ENCODE measurements at places on chromosomes 4 and X.

DNA sequence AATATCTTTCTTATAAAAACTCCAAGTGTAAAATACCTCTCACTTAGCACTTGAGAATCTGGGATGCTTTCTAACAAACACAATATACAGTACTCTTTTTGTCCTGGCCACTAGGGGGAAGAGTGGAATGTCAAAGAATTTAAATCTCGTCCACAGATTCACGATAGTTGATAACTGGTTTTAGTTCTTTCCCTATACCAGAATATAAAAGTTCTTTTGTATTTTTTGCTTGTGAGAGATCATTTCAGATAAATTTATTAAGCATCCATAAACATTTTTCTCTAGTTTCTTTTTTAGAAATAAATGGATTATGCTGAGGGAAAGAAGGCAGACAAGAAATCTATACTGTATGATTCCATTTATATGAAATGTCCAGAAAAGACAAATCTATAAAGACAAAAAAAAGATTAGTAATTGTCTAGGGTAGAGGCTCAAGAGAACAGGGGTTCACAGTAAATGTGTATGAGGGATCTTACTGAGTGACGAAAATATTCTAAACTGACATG lies 50.4 kb downstream of the MGARP start:
- DNase-seq, result peak; percentile 84

DNA sequence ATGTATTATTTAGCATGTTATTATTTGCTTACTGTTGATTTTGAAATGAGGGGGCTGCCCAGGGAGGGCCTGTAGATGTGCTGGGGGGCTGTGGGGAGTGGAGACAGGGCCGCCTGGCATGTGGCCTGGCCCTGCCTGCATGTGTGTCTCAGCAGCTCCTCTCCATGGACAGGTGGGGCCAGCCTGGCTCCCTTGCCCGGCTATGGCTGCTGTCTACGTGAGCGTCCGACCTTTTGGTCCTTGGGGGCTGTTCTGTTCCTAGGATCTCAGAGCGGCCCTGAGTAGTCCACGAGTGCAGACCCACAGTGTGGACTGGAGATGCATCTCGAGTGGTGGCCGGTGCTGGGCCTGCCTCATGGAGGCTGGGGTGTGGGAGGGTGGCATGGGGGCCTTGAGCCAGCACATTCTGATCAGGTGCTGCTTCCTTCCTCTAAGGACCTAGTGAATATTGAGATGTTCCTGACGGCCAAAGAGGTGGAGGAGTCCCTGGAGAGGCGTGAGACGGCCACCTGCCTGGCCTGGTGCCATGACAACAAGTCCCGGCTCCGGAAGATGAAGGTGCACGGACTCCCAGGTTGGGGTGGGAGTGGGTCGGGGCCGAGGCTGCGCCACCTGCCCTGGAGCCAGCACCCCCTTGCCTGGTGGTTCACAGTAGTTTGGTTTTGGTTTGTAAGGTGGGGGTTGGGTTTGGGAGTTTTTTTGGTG lies 24.9 kb upstream of the UVSSA start:
- DNase-seq, result no peak

GRCh38 chr4:105149771-105150170 lies 3.1 kb downstream of the TET2 start:
- peak; percentile 24 for DNase-seq

DNA sequence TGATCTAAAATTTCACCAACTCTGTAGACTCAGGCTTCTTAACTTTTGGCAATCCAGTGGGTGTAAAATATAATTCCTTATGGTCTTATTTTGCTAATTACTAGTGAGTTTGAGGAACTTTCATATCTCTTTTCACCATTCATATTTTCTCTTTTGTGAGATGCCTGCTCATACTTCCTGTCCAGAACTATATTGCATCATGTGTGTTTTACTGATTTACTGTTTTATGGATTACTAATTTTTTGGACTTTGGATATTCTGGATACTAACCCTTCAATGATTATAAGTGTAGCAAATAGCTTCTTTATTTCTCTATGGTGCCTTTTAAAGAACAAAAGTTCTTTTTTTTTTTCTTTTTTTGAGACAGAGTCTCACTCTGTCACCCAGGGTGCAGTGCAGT lies 20.6 kb downstream of the GSX2 start:
- no peak for DNase-seq

DNA sequence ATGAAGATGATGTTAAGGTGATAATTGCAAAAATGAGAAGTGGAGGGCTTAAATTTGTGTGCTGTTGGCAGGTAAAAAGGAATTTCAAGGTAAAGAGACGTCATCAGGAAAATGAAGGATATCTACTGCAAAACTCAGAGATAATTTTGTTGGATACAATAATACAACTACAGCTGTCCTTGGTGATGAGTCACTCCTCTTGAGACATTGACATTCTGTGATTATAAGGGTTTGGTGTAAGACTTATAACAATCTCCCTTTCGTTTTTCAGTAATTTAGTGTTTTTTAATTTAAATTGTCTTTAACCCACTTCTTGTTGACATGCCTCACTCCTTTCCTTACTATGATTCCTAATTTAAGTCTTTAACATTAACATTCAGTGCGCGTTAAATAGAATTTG lies 1074.1 kb upstream of the SLIT2 start:
- DNase-seq, result no peak

GRCh38 chr4:99248714-99249113 lies 29.7 kb upstream of the ADH6 start:
- DNase-seq, result peak; percentile 52

DNA sequence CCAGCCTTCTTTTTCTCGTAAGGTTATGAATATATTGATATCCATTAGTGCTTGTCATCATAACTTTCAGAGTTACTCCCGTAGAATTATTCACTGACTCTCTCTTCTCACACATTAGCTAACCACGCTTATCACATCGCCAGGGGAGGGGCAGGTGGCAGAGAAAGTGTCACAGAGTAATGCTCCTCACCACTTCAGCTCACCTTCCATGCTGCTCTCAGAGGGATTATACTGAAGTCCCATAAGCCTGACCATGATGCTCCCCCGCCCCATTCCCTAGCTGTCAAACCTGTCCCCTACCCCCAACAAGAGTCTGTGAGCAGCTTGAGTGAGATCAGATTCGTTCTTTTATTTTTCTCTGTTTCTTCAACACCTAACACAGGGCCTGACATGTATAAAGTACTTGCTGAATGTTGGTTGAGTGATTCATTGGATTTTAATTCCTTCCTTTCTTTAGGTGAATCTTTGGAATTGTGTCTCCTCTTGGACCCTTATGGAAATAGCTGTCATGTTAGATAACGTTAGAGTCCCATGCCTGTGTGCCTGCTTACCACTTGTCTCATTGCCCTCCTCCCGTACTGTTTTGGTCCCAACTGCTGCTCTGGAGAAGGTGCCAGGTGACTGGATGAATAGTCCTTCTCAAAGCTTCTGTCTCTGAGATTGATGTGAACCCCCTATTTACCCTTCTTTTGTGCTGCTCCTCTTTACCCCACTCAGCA lies 55.1 kb downstream of the RS1 start:
- no peak for DNase-seq

- DNase-seq, result peak; percentile 29
These were observed 25.6 kb upstream of the ABCB7 start for GRCh38 chrX:75181721-75182120.

DNA sequence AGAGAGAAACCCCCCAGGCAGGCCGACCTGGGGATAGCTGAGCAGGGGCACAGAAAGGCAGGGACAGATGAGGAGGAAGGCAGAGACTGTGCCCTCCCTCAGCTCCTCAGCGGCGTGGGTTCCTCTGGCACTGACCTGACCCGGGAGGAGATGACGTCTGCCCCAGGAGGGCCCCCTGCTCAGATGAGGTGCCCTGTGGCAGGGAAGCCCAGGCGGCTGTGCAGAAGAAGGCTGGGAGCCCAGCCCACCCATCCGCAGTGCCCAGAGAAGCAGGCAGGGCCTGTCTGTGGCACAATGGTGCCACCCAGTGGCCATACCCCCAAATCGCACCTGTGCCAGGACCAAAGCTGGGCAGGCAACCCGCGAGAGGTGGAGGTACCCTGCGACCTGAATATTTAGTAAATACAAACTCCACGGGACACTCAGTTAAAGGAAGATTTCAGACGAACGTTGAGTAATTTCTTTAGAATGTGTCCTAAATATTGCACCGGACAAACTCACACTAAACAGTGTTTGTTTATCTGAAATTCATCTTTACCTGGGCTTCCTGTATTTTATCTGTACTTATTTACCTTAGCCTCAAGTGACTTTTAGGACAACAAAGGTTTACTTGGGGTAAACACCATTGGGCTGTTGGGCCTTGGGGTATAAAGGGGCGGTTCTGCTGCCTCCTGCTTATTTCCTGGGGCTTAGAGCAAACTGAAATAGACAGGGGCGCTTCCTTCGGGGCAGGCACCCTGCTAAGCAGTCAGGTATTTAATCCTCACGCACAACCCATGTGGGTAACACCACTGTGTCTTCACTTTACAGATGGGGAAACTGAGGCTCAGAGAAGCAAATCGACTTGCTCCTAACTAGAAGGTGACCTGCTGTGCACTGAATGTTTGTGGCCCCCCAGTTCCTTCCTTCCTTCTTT lies 46.5 kb upstream of the HMX1 start:
- peak; percentile 18 for DNase-seq

- no peak for DNase-seq
These were observed 65.4 kb downstream of the ANKRD17 start for GRCh38 chr4:73193155-73193554.

DNA sequence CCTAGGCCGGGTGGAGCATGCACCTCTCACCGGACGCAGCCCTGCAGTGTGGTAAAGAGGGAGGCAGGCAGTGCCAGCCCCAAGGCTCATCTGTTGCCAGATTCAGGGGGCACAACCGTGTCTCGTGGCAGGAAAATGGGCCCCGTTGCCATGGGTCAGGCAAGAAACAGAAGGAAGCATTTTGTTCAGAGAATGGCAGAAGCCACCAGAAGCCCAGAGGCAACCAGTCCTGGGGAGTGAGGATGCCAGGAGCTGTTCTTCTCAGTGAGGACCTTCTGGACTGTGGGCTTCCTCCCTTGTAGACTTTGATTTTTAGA lies 12.5 kb upstream of the UVSSA start:
- DNase-seq, result no peak

DNA sequence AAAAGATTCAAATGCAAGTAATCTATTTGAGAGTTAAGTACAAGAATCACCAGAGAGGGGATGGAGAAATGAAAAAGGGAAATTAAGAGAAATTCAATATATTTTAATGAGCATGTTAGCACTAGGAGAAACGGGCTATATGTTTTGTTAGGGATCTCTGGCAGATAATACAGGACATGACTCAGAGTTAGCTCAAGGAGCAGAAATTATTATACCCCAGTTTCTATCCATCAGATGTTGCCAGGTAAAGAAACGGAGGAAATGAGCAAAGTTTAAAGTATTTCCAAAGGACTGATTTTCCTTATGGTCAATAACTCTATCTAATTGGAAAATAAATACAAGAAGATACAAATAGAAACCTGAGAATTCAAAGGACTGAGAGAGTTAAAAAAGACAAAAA lies 867.6 kb downstream of the TRAM1L1 start:
- DNase-seq, result no peak

- no peak for DNase-seq
These were observed 155.8 kb downstream of the PDGFC start for GRCh38 chr4:156815717-156816359.

GRCh38 chr4:140099983-140100382 lies 54.0 kb downstream of the MAML3 start:
- no peak for DNase-seq

- no peak for DNase-seq
These were observed 2.0 kb downstream of the CPE start for GRCh38 chr4:165380805-165381204.

DNA sequence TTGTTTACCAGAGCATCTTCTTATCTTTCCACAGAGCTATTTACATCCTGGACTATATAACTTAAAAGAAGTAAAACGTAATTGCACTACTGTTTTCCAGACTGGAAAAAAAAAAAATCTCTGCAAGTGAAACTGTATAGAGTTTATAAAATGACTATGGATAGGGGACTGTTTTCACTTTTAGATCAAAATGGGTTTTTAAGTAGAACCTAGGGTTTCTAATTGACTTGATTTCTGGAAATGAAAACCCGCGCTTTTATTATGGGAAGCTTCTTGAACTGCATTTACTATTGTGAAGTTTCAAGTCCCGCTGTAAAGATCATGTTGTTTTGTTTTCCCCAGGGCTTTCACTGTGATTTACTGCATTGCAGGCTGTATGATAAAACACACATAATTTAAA lies 162.7 kb downstream of the STIM2 start:
- no peak for DNase-seq

DNA sequence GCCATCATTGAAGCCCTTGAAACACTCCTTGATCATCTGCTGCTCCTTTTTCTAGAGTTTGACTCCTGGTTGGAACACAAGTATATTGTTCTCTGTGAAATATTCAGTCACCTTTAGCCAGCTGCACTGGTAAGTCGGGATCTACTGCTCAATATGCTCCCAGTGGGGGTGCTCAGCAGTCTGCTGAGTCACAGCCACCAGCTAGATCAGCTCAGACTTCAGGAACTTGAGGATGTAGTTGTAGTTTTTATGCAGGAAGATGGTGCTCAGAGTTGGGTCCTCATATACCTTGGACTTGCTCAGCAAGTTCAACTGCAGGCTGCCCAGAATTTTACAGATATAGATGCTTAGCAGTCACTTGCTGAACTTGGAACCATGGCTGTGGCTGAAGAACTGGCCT lies 202.5 kb upstream of the RPL34 start:
- DNase-seq, result no peak

DNA sequence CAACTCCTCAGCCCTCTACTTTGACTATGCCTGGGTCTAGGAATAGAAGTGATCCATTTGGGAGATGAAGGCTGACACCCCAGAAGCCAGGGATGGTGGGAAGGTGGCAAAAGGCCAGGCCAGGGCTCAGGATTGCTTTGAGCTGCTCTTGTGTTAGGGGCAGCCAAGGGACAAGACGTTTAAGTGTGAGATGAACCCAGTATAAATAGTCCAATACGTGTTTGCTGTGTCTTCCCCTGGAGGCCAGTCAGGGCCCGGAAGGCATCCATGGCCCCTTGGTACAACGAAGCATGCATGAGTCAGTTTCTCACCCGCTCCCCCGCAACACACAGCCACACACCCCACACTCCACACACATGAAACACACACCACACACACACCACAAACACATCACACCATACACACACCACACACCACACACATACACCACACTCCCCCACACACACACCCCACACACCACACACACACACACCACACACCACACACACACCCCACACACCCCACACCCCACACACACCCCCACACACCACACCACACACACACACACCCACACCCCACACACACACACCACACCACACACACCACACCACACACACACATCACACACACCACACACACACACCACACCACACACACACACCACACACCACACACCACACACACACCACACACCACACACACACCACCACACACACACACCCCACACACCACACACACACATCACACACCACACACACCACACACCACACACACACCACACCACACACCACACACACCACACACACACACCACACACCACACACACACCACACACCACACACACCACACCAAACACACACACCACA lies 5.1 kb downstream of the STARD8 start:
- DNase-seq, result no peak

DNA sequence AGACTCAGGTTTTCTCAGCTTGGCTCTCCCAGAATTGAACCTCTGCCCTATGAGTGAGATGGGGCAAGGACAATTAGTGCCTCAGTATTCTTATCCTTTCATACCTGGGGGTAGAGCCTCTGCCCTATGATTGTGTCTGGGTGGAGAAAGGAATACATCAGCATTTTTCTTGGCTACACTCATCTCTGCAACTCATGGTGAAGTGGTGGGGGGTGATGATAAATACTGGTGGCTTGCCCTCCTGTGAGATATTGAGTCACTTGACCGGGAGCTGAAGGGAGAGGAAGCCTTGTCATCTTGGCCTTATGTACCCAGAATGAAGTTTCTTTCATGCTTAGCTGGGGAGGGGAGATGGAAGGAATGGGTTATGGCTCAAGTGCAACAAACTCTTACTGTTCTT lies 71.3 kb upstream of the ENOX2 start:
- peak; percentile 5 for DNase-seq

All from fibroblast of the aortic adventitia (primary cell).